ENCODE measurements at places on chromosomes 7 and 10.

GRCh38 chr7:74040101-74040790 is 12.3 kb downstream of the ELN start:
- no peak for DNase-seq

DNA sequence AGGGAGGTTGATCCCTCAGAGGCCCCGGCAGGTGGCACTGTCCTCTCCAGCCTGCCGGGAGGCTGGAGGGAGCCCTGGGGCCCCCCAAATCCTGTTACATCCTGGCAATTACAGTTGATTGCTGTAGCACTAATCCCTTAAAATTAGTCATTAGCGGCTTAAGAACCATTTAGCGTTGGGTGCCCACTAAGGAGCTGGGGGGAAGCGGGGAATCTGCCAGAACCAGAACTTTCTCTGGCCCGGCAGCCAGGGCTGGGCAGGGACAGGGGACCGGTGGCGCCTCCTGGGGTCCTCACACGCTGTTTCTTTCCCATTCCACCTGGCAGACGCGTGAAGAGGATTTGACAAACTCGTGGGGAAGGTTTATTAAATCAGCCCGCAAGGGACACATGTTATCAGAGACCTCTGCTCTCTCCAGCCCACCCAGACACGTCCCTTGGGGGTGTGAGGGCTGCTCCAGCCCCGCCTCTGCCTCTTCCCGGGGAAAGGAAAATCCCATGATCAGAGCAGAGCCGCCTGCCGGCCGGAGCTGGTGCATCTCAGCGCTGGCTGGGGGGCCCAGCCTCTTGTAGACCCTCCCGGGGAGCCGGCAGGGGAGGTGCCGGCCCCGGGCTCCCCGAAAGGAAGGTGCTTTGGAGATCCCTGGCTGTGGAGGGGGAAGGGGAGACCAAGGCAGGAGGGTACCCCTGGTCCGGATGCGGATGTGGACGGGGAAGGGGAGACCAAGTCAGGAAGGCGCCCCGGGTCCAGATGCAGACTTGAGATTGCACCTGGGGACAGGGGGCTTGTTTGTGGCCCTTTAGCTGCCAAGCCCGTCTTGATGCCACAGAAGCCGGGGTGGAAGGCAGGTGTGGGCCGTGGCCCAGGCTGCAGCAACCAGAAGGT is 142.7 kb downstream of the ELFN1 start:
- no peak for DNase-seq

- DNase-seq = no peak
These were observed 42.0 kb upstream of the CELF2 start for GRCh38 chr10:10975647-10976046.

- DNase-seq = no peak
These were observed 309.6 kb upstream of the PRKCQ start for GRCh38 chr10:6889718-6890117.

GRCh38 chr7:140920745-140921144 is 4.0 kb downstream of the BRAF start:
- DNase-seq = no peak

- no peak for DNase-seq
These were observed 1.0 kb downstream of the ACSL5 start for GRCh38 chr10:112374724-112375541.

DNA sequence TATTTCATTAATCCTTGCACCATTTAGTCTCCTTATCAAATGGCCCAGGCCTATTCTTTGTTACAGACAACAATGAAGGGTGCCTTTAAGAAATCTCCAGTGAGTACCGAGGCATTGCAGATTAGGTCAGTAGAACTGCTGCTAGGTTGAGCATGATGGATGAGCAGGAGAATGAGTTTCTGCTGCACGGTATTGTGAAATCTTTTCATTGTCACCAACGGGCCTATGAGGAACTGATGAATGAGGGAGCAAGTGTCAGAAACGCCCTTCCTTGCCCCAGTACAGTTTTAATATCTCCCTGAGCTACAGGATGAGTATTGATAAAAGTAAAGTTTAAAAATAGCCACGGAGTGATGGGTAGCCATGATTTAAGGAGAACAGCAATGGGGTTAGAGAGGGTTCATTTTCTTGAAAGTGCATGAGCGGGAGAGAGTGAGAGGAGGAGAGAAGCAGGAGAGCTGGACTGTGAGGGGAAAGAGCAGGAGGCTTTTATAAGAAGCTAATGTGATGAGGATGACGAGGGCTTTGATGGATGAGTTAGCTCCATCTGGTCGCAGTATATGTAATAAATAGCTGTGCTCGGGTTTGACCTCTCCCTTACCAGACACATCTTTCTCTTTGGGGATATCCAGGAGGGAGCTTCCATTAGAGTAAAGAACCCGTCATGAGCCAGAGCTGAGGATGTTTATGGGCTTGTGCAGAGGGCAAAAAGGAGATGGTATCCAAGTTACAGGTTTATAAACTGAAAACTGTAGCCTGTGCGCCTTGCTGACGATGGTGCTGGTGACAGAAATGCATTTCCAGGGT is 526.1 kb downstream of the LRMDA start:
- no peak for DNase-seq

GRCh38 chr10:63464402-63465292 is 1.1 kb downstream of the JMJD1C start:
- no peak for DNase-seq

DNA sequence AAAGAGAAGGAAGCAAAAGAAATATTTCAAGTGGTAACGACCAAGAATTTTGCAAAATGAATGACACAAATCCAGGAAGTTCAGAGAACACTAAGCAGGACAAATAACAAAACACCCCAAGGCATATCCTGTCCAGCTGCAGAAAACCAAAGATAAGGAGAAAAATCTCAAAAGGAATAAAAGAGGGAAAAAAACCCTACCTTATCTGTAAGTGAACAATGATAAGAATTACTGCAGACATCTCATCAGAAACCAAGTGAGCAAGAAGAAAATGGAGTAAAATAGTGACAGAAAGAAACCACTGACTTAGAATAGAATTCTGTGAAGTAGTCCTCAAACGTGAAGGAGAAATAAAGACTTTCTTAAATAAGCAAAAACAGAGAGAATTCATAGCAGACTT is 21.8 kb downstream of the CARD11 start:
- DNase-seq = no peak

GRCh38 chr10:84238909-84239308 is 2.4 kb downstream of the LRIT1 start:
- no peak for DNase-seq
